Activated naive CD4-positive, alpha-beta T cell treated with anti-CD3 and anti-CD28 coated beads, Interleukin-2, amount 50 U/mL, for 16 hours (primary cell): ENCODE measurements at places on chromosomes 16 and 17.

DNA sequence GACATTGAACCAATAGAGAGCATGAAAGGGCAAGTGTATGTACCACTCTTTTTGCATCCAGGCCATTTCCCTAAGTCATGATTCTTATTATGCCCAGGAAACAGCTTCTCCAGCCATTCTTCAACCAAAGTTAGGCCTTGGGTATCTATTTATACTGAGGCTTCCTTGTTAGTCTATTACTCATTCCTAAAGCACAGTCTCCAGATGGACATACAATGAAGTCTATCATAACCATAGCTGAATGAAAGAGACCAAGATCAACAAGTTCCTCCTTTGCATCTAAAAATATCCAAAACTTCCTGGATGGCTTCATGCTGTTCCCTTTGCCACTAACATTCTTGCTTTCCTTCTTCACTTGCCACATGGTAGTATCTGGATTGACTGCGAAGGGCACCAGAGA is 265.9 kb downstream of the CDH8 start:
- DNase-seq, result no peak

DNA sequence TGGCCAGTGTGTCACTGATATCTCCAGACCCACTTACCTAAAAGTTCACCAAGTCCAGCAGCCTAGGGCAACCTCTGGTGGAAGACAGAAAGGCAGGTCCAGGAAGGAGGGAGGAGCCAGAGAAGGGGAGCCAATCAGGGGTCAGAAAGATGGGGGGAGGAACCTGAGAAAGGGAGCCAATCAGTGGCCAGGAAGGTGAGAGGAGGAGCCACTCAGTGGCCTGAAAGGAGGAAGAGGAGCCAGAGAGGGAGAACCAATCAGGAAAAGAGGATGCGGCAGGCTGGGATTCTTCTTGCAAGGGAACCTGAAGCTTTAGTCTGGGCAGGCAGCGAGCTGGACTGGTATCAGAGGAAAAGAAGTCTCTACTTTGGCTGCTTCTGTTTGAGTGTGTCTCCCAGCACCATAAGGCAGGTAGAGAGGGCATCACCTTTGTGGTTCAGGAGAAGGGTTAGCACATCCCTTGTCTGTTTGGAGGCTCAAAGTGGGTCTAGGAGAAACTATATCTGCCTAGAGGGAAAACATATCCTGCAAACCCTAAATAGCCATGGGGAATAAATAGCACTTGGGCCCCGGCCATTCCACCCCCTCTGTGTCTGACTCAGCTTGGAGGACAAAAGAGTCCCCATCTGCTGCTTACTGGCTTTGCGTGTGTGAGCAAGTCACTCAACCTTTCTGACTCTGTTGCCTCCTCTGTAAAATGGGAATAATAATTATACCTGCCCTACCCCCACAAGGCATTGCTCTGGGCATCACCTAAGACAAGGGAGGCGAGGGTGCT is 43.4 kb upstream of the CRHR1 start:
- no peak for DNase-seq

GRCh38 chr17:70169709-70170597 is 621 bp downstream of the KCNJ2 start:
- DNase-seq, result no peak

- no peak for DNase-seq
Measured at GRCh38 chr16:4510747-4511426, 27.7 kb downstream of the CDIP1 start.

DNA sequence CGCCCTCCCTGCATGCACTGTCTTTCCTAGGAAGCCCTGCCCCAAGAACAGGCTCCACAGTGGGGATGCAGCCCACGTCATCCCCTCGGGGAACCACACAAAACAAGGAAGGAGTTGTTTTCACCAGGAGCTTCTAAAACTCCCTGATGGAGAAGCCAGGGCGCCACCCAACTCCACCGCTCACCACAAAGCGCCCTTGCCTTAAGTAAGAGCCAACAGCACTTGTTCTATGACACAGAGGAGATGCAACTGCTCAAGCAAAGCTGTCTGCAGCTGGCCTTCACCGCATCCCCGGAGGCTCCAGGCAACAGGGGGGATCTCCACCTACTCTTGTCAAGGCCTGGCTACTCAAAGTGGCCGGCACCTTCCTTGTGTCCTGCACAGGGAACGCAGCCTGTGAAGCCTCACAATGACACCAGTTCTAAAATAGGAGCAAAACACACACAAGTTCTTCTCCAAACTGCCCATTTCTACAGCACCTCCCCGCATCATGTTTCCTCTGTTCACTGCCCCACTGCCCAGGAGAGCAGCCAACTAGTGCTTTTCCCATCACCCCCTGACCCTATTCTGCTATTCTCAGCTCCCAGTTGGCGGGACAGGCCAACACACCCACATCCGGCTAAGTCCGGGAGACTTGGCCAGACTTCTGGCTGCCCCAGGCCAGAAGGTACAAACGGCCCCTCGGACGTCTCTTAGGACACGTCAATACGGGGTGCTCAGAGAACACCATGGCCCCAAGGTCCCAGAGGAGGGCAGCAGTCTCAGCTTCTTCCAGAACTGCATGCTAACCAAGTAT is 24.2 kb downstream of the MPG start:
- DNase-seq, result no peak

- DNase-seq, result no peak
Measured at GRCh38 chr17:47611372-47612350, 38.1 kb upstream of the KPNB1 start.

DNA sequence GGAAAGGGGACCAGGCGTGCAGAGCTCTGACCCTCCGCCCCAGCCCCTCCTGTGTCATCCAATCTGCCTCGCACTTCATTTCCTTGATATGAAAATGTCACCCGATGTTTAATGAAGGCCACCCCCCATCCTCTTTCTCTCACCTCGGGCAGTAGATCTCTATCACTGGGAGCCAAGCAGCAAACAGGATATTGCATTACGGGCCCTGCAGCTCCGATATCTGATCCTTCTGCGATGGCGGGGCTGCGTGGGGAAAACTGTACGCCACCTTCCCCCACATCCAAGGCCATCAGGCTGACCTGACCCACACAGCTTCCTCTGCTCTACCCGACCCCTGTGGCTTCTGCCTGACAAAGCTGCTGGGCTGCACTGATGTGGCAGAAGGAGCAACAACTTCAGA is 74.9 kb downstream of the DYNLRB2 start:
- no peak for DNase-seq

DNA sequence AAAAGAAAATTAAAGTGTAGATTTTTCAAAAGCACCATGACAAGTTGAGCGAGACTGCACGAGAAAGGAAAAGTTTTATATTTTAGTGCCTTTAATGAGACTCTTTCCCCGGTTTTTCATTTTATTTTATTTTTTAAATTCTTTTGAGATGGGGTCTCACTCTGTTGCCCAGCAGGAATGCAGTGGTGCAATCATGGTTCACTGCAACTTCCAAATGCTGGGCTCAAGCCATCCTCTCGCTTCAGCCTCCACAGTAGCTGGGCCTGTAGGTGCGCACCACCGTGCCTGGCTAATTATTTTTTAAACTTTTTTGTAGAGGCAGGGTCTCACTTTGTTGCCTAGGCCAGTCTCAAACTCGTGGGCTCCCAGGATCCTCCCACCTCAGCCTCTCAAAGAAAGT is 5.7 kb upstream of the ATP2A3 start:
- DNase-seq, result no peak

- no peak for DNase-seq
Measured at GRCh38 chr17:43671031-43671692, 9.4 kb upstream of the MEOX1 start.

GRCh38 chr17:76679239-76679638 is 31.5 kb downstream of the MXRA7 start:
- DNase-seq, result no peak

- DNase-seq, result no peak
Measured at GRCh38 chr17:6231465-6231864, 161.3 kb downstream of the WSCD1 start.

- no peak for DNase-seq
Measured at GRCh38 chr16:1915732-1916639, 2.2 kb downstream of the HS3ST6 start.
